ENCODE measurements at places on chromosomes 1 and 21.

- H3K4me1 ChIP-seq, result peaks cover 15% of the 10 kb centered on the region
- peak overlapping the region; percentile 77 for H3K27ac ChIP-seq
- DNase-seq, result peak; percentile 57
These were observed 22.8 kb upstream of the STRIP1 start for GRCh38 chr1:110011527-110012041.

GRCh38 chr1:192270398-192270797 lies 46.4 kb upstream of the RGS21 start:
- H3K4me3 ChIP-seq, result no peak overlapping the region
- no peaks in the 10 kb centered on the region for H3K27me3 ChIP-seq
- H3K4me1 ChIP-seq, result peaks cover 33% of the 10 kb centered on the region
- H3K36me3 ChIP-seq, result no peaks in the 10 kb centered on the region
- no peak for DNase-seq
- H3K27ac ChIP-seq, result no peak overlapping the region

GRCh38 chr1:4468804-4469514 lies 185.4 kb upstream of the AJAP1 start:
- no peak for DNase-seq
- H3K4me1 ChIP-seq, result no peaks in the 10 kb centered on the region
- H3K27ac ChIP-seq, result no peak overlapping the region
- no peaks in the 10 kb centered on the region for H3K36me3 ChIP-seq

DNA sequence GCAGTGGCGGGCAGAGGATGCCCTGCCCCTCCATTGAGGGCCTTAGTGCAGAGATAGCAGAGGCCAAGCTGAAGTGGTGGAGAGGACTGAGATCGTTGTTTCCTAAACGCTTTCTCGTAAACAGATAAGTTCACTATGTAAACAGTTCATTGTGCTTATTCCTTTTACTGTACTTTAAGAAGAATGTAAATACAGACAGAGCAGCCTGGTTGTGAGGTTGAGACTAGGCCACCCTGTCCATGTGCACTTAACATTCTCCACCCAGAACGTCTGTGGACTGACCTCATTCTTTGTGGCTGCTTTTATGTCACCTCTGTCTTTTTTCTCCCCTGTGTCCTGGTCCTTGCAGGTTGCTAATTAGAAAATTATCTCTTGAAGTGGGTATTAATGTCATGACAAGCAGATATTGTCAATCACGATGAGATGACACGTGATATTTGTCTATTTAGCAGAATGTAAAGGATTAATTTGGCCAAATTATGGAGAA lies 8.5 kb downstream of the CENPS start:
- H3K27me3 ChIP-seq, result no peaks in the 10 kb centered on the region
- no peak overlapping the region for H3K27ac ChIP-seq
- no peaks in the 10 kb centered on the region for H3K4me1 ChIP-seq
- no peak for DNase-seq
- H3K4me3 ChIP-seq, result no peak overlapping the region

DNA sequence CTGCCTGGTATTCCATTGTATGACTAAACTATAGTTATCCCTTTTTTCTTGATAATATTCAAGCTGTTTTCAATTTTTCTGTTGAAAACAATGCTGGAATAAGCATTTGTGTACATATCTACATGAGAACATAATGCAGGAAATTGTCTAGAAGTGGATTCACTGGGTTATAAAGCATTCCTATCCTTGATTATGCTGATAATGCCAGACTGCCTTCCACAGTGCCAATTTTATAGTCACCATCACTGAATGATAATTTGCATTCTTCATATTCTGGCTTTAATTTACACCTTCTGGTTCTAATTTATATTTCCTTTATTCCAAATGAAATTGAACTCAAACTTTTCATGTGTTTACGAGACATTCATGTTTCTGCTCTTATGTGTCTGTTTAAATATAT lies 651.0 kb upstream of the PLXNA2 start:
- no peaks in the 10 kb centered on the region for H3K36me3 ChIP-seq
- H3K27me3 ChIP-seq, result no peaks in the 10 kb centered on the region
- no peak overlapping the region for H3K27ac ChIP-seq
- H3K4me1 ChIP-seq, result peaks cover 46% of the 10 kb centered on the region
- no peak overlapping the region for H3K4me3 ChIP-seq

- H3K27ac ChIP-seq, result no peak overlapping the region
- H3K4me1 ChIP-seq, result peaks cover 14% of the 10 kb centered on the region
- no peaks in the 10 kb centered on the region for H3K36me3 ChIP-seq
- H3K27me3 ChIP-seq, result no peaks in the 10 kb centered on the region
- no peak for DNase-seq
These were observed 36.4 kb upstream of the TARBP1 start for GRCh38 chr1:234515411-234515810.

DNA sequence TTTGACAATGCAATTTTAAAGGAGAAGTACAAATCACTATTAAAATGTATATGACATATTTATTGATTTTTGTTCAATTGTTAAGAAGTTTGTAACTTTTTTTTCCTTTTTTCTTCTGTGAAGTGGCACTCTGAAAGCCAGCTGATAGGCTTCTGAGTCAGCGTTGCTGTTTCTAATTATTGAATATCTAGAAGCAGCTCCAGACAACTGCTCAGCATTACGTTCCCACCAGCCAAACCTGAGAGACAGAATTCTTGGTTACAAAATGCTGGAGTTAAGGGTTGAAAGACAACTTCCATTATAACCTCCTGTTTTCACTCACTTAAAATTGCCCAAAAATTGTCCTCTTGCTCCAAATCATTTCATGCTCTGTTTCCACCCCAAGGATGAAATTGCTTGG lies 31.4 kb upstream of the LMX1A start:
- no peak for DNase-seq
- no peaks in the 10 kb centered on the region for H3K36me3 ChIP-seq

GRCh38 chr1:16387201-16388188 lies 20.5 kb downstream of the SZRD1 start:
- no peak for DNase-seq
- peaks cover 3% of the 10 kb centered on the region for H3K4me1 ChIP-seq
- no peak overlapping the region for H3K4me3 ChIP-seq

DNA sequence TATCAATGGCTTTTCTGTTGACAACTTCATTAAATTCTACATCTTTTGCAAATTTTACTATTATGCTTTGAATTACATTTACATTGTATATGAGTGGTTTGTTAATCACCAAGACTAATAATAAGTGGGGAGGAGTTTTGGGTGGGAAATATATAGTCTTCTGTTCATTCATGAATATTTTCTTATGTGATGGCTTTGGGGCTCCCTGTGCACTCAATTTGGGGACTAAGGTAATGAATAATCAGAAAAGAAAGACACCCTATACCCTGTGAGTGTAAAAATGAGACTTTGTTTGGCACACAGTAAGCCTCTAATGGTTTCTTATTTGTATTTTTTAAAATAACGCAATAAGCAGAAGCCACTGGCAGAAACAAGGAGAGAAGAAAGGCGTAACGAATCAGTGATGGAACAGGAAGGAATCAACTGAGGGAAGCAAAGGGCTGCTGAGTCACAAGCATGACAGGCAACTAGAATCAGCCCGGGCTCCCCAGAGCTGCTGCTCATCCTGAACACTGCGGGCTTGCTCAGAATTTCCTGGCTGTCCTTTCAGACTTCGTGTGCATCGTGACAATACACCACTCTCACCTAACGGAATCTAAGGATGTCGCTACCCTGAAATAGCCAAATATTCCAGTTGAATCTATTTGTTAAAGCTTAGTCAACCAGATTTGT lies 20.8 kb upstream of the RGS2 start:
- no peak for DNase-seq
- no peak overlapping the region for H3K27ac ChIP-seq
- H3K27me3 ChIP-seq, result no peaks in the 10 kb centered on the region
- H3K4me1 ChIP-seq, result no peaks in the 10 kb centered on the region
- no peak overlapping the region for H3K4me3 ChIP-seq
- H3K36me3 ChIP-seq, result no peaks in the 10 kb centered on the region

DNA sequence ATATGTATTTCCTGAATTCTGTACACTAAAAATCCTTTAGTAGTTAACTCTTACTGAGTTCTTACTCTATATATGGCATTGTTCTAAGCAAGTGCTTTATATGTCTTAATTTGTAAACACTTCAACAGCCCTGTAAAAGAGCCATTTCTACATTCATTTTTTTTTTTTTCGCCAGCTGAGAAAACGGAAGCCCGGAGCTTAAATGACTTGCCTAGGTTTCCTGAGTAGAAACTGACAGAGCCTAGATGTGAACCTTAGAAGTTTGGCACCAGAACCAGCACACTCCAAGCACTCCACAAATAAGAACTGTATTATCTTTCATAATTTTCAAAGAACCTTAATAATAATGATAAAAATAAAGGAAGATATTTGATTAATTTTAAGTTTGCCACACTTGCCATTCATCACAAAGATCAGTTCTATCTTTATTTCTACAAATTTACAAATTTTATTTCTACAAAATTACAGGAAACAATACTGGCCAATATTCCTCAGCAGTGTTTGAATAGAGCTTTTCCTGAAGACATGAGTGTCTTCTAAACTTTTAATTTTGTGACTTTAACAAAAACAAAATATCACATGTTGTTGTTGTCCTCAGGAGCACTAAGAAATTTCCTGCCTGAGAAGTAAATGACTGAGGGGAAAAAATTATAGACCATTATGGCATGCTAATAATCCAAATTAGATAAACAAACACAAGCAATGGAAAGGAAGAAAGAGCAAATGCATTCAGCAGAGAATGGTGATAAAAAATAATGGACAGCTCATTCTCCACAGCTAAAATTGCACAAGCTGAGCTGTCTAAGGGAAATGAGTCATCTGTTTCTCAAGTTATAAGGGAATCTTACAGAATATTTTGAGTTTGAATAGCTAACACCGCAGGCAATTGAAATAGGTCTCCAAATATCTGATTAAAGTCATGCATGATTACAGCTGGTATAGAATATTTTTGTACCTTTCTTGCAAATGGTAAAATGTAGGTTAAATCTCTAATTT lies 71.2 kb downstream of the DPYD start:
- no peaks in the 10 kb centered on the region for H3K27me3 ChIP-seq
- DNase-seq, result peak; percentile 37
- H3K4me3 ChIP-seq, result peak overlapping the region; percentile 31
- H3K4me1 ChIP-seq, result peaks cover 13% of the 10 kb centered on the region

DNA sequence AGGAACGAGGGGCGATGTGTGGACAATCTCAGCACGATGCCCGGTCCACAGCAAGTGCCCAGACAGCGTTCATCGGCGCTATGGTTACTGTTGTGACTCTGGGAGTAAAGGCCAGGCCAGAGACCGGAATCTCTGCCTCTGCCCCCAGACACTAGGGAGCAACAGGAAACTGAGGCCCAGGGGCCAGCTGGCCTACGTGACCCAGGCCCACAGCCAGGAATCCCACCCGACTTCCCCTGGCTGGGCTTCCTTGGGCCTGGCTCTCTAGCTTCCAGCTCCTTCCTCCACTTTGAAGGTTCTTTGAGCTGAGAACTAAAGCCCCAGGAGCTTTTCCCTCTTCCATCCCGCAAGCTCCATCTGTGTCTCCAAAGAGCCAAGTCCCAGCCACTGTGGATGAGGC lies 4.6 kb downstream of the LRP8 start:
- H3K27ac ChIP-seq, result no peak overlapping the region
- peaks cover 9% of the 10 kb centered on the region for H3K4me1 ChIP-seq
- no peak overlapping the region for H3K4me3 ChIP-seq
- no peak for DNase-seq
- H3K27me3 ChIP-seq, result no peaks in the 10 kb centered on the region

GRCh38 chr21:43193651-43194302 lies 25.0 kb downstream of the CRYAA start:
- no peaks in the 10 kb centered on the region for H3K36me3 ChIP-seq
- no peak overlapping the region for H3K4me3 ChIP-seq
- H3K27me3 ChIP-seq, result peaks cover 33% of the 10 kb centered on the region
- H3K4me1 ChIP-seq, result no peaks in the 10 kb centered on the region
- H3K27ac ChIP-seq, result no peak overlapping the region

- no peaks in the 10 kb centered on the region for H3K36me3 ChIP-seq
- H3K4me1 ChIP-seq, result peaks cover 8% of the 10 kb centered on the region
- peaks cover 19% of the 10 kb centered on the region for H3K27me3 ChIP-seq
- no peak overlapping the region for H3K27ac ChIP-seq
These were observed 68.0 kb downstream of the PLPP3 start for GRCh38 chr1:56511364-56511763.

Data from MM.1S (cell line).